ENCODE measurements at places on chromosomes 2 and 18.

- no peak for DNase-seq
Observed at GRCh38 chr2:62722679-62723078, 17.2 kb downstream of the EHBP1 start.

- DNase-seq, result no peak
Observed at GRCh38 chr2:101329026-101329425, 20.5 kb upstream of the RNF149 start.

GRCh38 chr2:136770384-136770783, 5.0 kb downstream of the THSD7B start:
- no peak for DNase-seq

GRCh38 chr18:4801151-4801550, 346.0 kb upstream of the DLGAP1 start:
- DNase-seq, result no peak

- no peak for DNase-seq
Observed at GRCh38 chr2:54274781-54275242, 18.8 kb upstream of the TSPYL6 start.

GRCh38 chr18:73900106-73900835, 247.4 kb downstream of the FBXO15 start:
- no peak for DNase-seq

DNA sequence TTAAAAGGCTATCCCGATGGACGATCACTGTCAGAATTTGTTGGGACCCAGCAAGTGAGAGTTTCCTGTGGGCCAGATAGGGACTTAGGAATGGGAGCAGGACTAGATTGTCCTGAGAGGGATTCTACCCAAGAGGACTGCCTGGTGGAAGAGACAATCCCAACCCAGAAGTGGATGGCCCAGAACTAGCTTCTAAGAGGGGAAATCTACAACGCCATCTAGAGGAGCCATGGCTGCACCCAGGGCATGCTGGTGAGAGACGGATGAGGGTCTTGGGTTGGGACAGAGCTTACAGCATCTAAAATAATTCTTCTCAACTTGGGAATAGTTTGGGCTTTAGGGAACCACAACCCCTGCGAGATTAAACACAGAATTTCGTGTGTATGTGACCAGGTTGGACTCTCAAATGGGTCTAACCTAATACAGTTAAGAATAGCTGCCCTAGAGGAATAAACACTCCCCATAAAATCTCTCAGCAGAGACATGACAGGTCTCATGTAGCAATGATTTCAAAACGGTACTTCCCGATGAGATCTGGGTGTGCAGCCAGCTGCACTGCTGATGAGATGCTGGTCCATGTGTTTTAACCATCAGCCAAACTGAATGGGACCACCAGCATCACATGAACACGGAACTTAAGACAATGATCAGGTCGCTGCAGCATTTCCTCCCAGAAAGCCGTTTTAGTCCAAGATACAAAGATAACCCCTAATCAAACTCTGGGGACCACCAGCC, 50.8 kb downstream of the CCBE1 start:
- no peak for DNase-seq

GRCh38 chr18:62558015-62558663, 35.3 kb downstream of the ZCCHC2 start:
- DNase-seq, result no peak

DNA sequence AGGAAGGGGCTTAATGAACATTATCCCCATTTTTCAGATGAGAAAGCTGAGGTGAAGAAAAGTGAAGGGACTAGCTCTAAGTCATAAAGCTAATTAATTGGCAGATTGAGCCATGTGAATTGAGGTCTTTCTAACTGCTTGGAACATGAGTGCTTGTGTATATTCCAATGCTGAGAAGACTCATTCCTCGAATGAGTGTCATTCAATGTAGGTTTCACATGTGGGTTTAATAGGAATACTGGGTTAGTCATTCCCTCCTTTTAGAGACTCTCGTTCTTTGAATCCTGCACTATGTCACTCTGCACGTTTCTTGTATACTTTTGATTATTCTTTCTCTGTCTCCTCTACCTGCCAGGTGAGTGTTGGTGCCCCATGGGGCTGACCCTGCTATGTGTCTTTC, 218.2 kb downstream of the HRH4 start:
- no peak for DNase-seq

DNA sequence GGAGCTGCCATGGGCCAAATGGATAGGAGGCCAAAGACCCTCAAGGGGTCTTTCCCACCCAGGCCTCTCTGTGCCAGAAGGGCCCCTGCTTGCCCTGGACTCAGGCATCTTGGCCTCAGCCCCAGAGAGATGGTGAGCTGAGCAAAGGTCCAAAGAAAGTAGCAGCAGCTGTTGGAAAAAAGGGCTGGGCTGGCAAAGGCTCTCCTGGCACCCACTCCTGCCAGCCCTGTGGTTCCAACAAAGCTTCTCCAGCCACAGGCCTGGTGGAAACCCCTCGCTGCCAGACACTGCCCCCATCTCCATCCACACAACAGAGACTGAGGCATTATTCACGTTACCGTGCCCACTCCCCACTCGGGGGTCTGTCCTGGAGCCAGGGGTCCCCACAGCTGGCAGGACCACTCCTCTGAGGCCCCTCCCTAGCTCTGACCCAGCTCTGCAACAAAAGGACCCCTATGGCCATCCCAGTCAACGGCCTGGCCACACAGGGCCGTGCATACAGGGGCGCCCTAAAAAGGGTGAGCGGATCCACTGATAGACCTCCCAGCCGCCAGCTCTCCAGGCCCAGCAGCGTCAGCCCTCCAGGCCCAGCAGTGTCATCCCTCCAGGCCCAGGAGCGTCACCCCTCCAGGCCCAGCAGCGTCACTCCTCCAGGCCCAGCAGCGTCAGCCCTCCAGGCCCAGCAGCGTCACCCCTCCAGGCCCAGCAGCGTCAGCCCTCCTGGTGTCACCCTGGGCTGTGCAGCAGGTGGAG, 10.1 kb downstream of the BIN1 start:
- DNase-seq, result no peak

GRCh38 chr18:44765456-44765855, 84.8 kb downstream of the SETBP1 start:
- no peak for DNase-seq

- no peak for DNase-seq
Observed at GRCh38 chr18:23578067-23578701, 8.1 kb downstream of the NPC1 start.

DNA sequence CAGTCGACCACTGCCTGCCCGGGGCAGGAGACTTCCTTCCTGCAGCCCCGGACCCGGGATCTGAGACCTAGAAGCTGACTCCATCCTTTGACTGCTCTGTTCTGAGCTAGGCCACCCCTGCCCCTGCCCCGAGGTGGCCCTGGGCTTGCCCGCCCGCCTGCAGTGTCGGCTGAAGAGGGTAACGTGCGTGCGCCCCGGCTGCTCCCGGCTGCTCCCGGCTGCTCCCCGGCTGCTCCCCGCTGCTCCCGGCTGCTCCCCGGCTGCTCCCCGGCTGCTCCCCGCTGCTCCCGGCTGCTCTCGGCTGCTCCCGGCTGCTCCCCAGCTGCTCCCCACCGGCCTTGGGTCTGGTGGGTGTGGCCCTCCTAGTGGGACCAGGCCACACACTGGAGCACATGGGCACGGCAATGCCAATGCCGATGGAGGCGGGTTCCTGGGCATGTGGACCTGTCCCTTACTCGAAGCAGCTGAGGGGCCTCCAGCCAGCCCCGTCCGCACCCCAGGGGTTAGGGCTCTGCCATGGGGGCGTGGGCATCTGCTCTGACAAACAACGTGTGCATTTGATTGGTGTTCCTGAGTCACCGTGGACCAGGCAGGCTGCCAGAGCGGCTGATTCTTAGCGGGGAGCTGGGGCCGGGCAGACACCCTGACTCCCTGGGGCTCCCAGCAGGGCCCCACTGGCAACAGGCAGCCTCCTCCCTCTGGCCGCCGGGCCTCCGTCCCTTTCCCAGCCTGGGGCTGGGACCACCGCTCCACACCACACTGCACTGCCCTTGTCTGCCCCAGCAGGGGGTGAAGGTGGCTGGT, 2.0 kb upstream of the GAL3ST2 start:
- no peak for DNase-seq

- no peak for DNase-seq
Observed at GRCh38 chr2:85659324-85659981, 8.5 kb downstream of the SFTPB start.

- no peak for DNase-seq
Observed at GRCh38 chr2:218875692-218876246, 4.9 kb upstream of the WNT10A start.

DNA sequence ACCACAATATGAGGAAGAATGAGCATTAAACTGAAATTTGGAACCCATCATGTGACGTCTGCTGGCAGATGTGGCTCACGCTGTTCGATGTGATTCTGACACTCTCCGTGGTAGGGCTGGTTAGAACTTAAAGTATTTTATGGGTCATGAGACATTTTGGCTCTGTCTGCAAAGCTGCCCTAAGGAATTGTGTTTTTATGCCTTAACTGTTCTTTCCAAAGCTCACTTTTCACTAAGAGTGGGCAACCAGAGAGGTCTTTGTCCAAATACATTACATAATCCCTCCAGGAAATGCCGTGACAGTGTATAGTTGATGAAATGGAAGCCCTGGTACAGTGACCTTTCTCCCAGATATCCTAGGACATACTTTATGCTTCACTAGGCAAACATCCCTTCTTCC, 119.1 kb downstream of the AQP4 start:
- no peak for DNase-seq

DNA sequence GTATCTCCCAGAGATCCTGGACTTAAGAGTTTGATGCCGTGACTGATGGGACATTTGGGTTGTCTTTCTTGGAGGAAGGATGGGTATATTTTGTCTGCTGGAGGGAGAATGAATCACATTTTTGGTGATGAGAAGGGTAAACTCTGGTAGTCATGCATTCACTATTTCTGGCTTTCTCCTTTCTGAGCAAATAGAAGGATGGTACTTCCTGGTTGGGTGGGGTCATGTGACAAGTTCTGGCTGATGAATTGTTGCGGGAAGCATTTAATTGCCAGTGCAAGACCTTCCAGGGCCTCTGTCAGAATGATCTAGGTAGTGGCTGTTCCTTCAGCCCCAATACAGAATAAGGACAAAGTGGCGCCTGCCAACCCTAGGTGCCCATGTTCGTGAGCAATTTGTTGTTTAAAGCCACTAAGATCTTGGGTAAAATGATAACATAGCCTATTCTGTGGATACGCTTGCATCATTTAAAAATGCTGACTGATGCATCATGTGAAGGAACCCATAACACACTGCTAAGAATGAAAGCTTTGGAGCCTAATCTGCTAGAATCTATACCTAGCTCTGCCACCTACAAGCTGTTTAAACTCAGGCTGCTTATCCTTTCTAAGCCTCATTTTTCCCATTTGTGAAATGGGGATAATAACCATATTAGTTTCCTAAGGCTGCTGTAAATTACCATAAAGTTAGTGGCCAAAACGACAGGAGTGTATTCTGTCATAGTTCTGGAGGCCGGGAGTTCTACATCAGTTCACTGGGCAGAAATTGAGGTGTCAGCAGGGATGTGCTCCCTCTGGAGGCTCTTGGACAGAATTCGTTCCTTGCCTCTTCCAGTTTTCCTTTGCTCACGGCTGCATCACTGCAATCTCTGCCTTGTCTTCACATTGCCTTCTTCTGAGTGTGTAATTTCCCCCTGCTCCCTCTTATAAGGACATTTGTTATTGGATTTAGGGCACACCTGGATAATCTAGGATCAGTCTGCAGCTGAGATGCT, 281.3 kb downstream of the AGPS start:
- DNase-seq, result no peak

DNA sequence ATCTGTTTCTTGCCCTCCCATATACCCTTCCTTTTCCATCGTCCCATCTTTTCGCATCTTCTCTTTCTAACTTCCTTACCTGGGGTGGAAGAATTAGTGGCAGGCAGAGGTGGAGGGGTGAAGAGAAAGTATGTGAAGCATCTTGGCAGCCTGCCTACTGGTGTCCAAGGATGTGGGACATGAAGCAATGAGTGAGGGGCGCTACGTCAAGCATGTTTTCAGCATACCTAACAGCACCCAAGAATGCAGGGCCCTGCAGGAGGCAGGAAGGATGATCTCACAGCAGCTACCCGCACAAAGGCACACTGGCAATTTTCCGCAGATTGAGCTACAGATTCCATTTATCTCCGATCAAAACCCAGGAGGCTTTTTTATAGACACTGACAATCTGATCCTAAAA, 42.2 kb downstream of the METTL4 start:
- no peak for DNase-seq

DNA sequence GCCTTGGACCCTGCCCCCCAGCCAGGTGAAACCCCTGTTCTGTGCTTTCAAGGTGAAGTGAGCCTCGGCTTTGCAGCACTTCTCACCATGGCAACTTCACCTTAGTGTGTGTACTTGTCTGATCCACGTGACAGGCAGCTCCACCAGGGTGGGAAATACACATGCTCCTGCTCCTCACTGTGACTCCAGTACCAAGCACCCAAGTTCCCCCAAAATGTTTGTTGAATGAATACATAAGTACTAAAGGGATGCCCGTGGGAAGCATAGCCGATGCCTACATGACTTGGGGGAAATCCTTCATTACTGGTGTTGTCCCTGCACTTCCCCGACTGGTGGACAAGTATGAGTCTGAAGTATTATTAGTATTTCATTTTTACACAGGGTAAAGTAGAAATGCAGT, 41.8 kb upstream of the GBX2 start:
- no peak for DNase-seq

- no peak for DNase-seq
Observed at GRCh38 chr2:86825693-86826381, 35.1 kb upstream of the CD8A start.

- DNase-seq, result no peak
Observed at GRCh38 chr2:12970861-12971260, 254.1 kb downstream of the TRIB2 start.

DNA sequence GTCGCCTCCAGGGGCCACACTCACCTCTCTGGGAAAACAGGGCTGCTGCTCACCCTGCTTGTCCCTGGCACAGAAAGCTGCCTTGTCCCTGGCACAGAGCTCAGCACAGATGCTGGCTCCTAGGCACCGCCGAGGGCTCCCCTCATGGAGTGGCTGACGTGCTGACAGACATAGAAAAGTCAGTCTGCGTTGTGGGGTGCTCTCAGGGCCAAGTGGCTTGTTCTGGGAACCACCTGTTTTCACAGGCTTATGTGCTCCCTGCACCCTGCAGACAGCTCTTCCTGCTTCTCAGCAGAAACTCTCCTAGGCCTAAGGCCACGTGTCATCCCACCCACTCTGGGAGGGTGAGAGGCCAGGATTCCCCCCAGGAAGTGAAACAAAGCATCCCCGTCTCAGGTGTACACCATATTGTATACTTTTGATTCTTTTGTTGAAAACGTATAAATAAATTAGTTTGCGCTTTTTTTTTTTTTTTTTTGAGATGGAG, 84.7 kb upstream of the TMEM200C start:
- DNase-seq, result no peak

DNA sequence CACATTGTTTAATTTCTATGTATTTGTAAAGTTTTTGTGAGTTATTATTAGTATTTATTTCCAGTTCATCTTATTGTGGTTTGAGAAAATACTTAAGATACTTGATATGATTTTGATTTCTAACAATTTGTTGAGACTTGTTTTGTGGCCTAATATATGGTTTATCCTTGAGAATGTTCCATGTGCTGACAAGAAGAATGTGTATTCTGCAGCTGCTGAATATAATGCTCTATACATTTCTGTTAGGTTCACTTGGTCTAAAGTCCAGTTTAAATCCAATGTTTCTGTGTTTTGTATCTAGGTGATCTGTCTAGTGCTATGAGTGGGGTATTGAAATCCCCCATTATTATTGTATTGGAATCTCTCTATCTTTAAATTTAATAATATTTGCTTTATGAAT, 201.3 kb downstream of the FSIP2 start:
- DNase-seq, result no peak

GRCh38 chr2:219453671-219454590, 19.3 kb downstream of the SPEG start:
- no peak for DNase-seq

GRCh38 chr2:2286592-2286991, 44.5 kb downstream of the MYT1L start:
- DNase-seq, result no peak

GRCh38 chr18:38941711-38942561, 1376.3 kb upstream of the CELF4 start:
- DNase-seq, result no peak
